Activated T-helper 1 cell treated with anti-CD3 and anti-CD28 coated beads, Interleukin-2, amount 50 U/mL, for 16 hours (primary cell): ENCODE measurements at places on chromosomes 13 and 19.

DNA sequence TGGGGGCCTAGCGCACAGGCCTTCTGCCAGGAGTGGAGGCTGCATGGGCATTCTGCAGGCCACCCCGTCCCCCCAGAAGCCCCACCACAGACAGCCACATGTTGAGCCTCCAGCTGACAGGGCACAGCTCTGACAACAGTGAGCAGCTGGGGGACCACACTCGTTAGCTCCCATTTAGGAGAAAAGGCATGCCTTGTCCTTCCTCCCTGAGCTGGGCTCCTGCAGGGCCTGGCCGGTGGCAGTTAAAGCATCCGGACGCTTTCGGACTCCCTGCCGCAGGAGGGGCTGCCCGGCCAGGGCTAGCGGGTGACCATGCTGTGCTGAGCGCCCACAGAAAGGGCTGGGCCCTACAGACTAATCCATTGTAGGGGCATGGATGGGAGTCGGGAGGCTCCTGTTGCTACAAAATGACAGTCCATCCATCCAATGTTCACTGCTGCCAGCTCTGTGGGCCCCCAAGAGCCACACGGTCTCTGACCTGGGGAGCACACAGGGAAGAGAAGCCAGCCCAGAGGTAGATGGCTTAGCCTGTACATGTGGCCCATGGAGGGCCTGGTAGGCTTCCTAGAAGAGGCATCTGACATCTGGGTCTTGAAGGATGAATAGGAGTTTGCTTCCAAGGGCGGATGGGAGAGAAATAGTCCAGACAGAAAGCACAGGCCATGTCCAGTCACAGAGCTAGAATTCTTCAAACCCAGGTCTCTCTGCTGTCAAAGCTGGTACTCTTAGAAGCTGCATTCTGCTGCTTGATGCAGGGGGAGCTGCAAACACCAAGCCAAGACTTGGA, 116.5 kb upstream of the VSTM2B start:
- no peak for DNase-seq

- DNase-seq, result no peak
Observed at GRCh38 chr13:34371108-34371507, 553.2 kb downstream of the RFC3 start.

DNA sequence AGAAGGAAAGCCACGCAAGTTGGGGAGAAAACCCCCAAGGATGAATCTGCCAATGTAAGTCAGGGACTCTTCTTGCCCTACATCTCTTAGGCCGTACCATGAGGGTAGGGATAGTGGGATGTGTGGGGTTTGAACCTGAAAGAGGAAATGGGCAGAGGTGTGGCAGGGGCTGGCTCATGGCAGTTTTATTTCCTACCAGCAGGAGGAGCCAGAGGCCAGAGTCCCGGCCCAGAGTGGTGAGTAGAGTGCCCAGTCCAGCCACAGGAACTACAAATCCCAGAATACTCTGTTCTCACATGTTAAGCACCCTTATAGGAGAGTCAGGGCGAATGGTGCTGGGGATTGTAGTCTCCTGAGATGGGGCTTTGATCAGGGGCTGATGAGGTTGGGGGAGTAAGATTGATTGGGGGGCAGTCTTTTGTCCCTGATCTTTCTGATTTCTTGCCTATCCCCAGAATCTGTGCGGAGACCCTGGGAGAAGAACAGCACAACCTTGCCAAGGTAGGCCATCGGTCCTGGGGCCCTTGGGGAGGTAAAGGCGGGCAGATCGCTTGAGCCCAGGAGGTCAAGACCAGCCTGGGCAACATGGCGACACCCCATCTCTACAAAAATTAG, 16.5 kb downstream of the VASP start:
- DNase-seq, result peak; percentile 40

GRCh38 chr13:25679159-25679558, 307.4 kb downstream of the ATP8A2 start:
- DNase-seq, result no peak

GRCh38 chr13:44474122-44474910, 100.7 kb downstream of the SERP2 start:
- DNase-seq, result no peak

DNA sequence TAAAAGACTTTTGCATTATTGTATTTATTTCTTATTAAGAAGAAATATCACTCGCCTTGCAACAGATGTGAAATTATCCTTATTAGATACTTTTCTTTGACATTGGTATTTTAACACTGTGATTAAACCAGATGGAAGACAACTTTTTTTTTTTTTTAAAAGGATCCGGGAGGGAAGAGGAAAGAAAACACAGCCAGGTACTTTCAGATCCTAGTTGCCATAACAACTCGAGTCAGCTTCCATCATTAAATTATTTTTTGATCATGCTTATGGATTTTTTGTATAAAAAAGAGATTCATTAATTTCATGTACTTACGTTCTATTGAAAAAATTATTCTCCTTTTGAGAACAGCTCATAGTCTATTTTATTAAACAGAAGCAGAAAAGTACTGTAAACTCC, 515.7 kb downstream of the TBC1D4 start:
- DNase-seq, result no peak

GRCh38 chr13:48505597-48506091, 27.2 kb downstream of the RCBTB2 start:
- DNase-seq, result no peak

DNA sequence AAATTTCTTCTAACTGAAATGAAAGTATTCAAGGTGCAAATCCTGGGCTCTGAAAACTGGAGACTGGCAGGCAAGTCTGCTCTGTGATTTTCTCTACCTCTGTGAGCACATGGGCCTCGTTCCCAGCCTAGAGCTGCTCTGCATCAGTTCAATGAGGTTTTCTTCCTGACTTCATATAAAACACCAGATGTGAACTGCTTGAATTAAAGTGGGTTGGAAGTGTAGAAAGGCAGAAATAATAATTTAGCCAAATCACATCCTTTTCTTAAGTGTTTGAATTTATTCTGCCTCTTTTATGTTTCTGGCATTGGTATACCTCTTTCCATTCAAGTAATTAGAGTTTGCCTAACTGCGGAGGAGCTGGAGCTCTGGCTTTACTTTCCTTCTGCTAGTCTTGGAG, 540.8 kb downstream of the OLFM4 start:
- no peak for DNase-seq

GRCh38 chr19:10305139-10305806, 4.3 kb downstream of the ZGLP1 start:
- DNase-seq, result no peak

DNA sequence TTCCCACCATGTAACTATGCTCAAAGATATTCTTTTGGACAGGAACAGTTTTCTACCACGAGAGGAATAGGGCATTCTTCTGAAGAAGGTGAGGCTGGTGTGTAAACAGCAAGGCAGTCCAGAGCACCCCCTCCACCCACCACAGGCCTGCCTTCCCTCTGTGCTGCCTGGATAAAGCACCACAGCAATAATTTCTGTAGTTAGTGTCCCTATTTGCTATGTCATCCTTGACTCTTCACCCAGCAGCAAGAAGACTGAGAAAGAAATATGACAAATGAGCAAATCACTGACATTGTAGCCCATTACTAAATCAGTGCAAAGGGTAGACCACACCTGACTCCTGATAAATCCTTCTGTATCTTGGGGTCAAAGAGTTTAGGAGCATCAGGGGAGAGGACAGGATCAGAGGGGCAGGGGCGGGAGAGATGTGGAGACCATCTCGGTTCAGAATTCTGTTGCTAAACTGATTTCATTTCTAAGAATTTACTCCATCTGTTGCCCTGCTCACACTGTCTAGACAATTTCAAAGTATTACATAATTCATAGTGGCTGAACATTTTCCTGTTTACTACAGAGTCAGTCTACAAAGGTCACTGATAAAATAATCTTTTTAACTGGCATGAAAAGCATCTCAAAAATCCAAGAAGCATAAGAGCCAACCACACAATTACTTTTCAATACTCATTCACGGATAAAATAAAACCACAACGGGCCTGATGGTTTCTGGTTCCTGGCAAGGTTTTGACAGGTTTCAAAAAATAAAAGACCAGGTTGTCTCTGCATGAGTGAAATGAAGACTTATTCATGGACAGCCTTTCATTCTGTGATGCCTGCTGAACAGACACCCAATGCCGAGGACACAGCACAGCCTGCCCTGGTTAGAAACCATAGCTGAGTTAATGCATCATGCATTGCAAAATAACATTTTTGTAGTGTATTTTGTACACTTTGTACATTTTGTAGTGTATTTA, 88.4 kb upstream of the IRS2 start:
- no peak for DNase-seq

- no peak for DNase-seq
Observed at GRCh38 chr13:91078093-91078679, 269.3 kb upstream of the MIR17HG start.

GRCh38 chr13:80988391-80989151, 647.6 kb upstream of the SPRY2 start:
- DNase-seq, result no peak

DNA sequence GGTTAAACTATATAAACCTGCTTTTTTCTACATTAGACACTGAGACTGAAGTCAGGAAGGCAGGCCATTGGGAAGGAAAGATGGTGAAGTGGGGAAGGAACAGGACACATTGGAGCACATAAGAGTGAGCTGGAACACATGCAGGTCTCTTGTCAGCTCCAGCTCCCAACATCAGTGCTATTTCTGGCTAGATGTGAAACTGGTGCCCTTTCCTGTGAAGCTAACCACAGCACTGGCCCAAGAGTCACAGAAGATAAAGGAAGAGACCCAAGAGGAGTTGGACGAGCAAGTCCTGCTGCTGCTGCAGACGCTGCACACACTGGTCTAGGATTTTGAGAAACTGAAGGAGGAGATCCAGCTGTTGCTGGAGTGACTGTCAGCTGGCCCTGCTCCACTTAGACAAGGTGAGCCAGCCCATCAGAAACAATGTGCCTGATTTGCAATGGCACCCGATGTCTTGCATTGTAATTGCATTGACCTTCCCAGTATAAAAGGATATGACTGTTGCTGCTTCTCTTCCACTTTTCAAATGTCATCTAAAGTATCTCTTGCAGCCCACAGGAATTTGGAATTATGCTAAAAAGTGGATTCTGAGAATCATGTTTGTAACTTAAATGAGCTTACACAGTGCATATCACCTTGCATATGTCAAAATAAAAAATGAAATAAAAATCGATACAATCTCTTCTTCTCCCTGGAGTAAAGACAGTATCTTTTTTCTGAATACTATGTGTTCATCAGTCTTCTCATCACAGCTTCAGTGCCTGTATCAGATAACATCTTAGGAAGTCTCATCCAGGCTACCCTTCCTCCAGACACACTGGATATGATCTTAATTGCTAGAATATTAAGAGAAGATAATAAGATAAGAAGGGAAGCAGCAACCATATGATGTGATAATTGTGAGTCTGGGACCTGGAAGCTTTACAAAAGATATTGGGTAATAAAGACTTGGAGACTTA, 230.7 kb upstream of the SPRY2 start:
- DNase-seq, result no peak

DNA sequence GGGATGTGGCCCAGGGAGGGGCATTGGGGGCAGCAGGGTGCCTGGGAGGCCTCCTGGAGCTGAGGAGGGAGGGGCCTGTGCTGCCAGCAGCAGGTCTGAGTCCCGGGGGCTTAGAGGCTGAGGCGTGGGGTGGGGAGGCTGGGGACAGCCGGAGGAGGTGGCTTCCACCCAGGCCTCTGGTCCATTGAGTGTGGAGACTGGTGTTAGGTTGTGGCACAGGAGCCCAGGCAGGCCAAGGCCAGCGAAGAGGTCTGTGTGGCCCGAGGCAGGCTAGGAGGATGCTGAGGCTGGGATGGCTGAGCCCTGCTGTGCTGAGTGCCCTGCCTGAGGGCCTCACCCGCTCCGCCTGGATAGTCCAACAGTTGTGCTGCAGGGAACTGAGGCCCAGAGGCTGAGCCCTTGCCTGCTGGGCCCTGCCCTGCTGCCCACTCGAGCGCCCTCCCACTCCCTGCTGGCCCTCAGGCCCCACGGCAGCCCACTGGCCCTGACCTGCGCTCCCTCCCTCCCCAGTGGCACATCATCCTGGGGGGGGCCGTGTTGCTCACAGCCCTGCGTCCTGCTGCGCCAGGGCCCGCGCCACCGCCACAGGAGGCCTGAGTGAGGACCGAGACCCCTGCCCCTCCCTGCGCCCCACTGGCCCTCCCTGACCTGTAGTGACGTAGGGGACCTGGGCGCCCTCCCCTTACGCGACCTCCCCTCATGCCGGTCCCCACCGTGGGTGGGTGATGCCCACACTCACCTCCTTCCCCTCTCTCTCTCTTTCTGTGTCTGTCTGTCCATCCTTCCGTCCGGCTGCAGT, 4.9 kb upstream of the GARIN5A start:
- no peak for DNase-seq

GRCh38 chr19:46537136-46538097, 41.8 kb upstream of the PNMA8B start:
- peak; percentile 49 for DNase-seq

- DNase-seq, result no peak
Observed at GRCh38 chr13:21297447-21297846, 121.0 kb downstream of the MRPL57 start.

DNA sequence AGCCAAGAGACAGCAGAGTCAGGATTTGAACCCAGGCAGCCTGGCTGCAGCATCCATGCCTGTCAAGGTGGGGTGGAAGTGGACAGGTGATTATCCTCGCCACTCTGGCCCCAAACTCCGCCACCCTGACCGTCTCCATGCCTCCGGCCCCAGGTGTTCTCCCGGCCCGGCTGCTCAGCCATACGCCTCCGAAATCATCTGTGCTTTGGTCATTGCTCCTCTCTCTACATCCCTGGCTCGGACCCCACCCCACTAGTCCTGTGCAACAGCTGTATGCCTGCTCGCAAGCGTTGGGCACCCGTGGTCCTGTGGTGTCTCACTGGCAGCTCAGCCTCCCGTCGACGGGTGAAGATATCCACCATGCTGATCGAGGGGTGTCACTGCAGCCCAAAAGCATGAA, 3.9 kb downstream of the DAND5 start:
- DNase-seq, result no peak

GRCh38 chr19:14248578-14249011, 42.6 kb upstream of the ADGRL1 start:
- DNase-seq, result no peak

DNA sequence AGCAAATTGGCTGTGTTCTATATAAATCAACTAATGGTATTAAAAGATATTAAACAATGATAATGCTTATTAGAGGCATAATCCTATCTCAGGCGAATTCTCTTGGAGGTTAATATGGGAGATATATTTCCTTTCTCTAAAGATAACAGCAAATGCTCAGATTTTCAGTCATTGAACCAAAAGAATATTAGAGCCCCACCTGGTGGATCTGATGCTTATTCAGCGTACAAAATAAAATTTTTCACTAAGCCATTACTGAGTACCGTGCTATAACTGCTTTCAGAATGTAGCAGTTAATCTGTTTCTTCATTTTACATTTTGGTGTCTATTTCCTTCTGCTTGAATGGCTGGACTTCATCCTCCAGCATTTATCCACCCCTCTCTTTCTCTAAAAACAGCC, 143.3 kb upstream of the IPO5 start:
- DNase-seq, result no peak
